Bronchial epithelial cell (primary cell): ENCODE measurements at places on chromosomes 5 and 9.

DNA sequence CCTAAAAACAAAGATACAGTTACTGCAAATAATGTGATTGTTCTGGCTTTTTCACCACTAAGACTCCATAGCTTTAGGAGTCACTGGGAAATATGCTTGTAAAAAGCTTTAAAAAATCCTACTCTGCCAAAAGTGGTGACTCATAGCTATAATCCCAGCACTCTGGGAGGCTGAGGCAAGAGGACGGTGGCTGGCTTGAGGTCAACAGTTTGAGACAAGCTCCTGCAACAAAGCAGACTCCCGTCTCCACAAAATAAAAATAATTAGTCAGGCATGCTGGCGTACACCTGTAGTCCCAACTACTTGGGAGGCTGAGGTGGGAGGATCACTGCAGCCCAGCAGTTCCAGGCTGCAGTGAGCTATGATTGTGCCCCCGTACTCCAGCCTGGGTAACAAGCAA, 406.4 kb downstream of the HTR1A start:
- peak; percentile 13 for DNase-seq

- DNase-seq, result no peak
Observed at GRCh38 chr5:112552216-112552615, 133.1 kb upstream of the EPB41L4A start.

DNA sequence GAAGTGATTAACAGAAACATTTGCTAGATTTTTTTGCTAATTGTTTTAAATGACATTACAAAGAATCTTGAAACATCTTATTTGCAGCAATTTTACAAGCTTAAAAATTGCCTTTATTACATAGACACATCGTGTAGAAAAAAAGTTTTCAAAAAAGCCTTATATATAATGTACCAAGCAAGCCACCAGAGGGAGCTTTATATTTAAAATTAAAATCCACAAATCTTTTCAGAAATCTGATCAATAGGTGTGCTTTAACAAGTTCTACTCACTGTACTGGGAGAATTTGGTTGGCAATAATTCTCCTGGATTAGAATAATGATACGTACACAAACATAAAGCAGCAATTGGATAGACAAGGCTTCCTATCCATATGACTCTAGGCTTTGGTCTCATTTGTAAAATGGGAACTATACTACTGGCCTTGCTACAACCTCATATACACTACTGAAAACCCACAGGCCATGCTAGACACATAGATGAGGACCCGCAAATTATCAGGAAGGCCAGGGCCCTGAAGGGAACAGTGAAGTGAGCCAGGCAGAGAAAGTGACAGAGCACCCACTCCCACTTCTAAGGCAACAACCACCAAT, 4.8 kb downstream of the PSMB7 start:
- no peak for DNase-seq

DNA sequence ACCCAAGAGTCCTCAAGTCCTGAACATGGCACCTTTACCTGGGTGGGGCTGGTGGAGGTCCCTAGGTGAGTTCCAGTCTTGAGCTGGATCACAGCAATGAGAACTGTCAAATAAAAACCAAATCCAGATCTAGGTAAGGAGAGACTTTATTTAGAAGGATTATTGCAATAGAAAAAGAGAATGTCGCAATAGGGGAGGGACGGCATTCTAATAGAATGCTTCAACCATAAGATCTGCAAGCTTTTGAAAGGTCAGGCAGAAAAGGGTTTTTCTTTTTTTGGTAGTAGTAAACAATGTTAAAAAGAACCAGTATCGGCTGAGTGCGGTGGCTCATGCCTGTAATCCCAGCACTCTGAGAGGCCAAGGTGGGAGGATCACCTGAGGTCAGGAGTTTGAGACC, 5.2 kb upstream of the GCNT1 start:
- peak; percentile 71 for DNase-seq

DNA sequence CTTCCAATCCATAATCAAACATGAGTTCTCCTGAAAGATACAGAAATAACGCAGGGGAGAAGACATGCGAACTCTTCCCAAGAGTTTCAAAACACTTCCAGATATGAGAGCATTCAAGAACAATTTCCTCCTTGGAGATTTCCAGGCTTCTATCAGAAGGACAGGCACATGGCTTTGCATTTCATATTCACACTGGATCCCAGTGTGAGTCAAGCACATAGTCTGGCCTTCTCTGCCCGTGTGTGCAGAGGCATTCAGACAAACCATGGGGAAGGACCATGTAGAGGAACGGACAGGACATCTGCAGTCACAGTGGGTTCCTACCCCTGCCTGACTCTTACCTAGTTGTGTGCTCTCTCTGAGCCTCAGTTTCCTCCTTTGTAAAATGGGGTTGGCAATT, 384.5 kb downstream of the NTRK2 start:
- DNase-seq, result no peak

DNA sequence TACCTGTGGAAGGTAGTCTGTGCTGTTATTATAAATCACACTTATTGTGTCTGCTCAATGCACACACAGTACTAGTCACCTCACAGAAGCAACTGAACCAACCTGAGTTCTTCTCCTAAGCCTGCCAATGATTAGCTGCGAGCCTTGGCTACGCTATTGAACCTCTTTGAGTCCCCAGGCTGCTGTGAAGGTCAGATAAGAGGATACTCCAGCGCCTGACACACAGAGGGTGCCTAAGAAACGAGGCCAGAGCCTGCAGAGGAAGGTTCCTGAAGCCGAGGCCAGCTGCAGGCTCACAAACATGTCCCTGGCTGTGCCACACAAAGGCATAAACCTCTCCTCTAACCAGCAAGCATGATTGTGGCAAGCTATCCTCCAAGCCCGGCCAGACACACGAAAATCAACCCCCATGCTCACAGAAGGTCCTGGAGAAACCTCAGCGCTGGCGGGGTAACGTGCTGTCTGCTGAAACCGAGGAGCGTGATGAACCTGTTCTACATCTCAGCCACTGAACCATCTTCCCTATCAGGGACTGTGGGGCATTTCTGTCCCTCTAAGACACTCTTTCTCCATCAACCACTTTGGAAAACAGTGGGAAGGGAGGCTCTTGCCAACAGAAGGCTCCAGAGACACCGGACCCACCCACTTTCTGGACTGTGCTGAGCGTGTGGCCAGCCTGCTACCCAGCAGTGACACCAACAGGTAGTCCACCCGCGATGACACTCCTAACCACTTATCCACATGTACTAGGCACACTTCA, 53.2 kb upstream of the SLC25A51 start:
- DNase-seq, result no peak

GRCh38 chr9:90394871-90395270, 247.8 kb downstream of the DIRAS2 start:
- DNase-seq, result no peak

DNA sequence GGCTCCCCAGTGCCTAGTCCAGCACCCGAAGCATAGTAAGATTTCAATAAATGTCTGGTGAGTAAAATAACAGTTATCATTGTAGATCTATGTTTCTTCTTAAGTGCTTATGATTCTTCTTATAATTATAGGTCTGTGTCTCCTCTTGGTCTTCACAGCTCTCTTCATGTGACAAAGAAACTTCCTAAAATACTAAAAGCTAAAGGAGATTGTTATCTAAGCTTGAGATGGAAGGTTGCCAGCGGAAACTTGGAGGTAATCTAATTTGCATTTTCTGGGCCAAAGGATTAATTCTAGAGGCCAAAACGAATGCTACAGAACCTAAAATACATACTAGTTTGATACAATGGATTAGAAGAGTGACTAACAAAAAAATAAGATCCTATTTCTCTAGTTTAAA, 13.6 kb upstream of the ARHGAP26 start:
- no peak for DNase-seq

DNA sequence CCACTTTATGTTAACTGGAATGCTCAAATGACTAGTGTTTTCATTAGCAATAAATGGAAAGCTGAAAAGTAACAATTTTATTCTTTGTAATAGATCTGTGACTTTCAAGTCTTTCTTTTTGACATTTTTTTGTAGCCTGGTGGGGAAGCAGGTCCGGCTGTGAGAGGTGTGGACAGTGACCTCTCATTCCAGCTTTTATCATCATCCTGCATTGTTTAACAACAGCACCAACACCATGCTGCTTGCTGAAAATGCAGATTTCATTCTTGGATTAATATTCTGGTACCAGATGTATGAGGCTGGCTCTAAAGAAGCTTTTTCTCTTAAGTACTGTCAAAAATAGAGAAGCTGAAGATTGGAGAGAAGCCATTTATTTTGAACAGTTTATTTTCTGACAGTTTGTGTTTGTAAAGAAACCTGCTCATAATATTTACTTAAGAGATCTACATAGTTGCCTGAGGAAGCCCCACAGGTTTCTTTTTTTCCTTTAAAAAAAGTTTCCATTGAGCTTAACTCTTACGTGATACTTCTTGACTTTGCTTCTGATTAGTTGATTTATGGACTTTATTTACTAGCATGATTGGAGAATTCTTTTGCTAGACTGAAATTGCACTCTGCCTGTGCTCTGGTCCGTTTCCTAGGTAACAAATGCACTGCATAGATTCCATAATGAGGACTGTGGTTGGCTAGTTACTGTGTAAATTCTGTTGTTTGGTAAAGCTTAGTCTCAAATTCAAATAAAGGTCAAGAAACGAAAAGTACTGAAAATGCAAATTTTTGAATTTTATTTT, 3.4 kb downstream of the KIAA1958 start:
- no peak for DNase-seq

DNA sequence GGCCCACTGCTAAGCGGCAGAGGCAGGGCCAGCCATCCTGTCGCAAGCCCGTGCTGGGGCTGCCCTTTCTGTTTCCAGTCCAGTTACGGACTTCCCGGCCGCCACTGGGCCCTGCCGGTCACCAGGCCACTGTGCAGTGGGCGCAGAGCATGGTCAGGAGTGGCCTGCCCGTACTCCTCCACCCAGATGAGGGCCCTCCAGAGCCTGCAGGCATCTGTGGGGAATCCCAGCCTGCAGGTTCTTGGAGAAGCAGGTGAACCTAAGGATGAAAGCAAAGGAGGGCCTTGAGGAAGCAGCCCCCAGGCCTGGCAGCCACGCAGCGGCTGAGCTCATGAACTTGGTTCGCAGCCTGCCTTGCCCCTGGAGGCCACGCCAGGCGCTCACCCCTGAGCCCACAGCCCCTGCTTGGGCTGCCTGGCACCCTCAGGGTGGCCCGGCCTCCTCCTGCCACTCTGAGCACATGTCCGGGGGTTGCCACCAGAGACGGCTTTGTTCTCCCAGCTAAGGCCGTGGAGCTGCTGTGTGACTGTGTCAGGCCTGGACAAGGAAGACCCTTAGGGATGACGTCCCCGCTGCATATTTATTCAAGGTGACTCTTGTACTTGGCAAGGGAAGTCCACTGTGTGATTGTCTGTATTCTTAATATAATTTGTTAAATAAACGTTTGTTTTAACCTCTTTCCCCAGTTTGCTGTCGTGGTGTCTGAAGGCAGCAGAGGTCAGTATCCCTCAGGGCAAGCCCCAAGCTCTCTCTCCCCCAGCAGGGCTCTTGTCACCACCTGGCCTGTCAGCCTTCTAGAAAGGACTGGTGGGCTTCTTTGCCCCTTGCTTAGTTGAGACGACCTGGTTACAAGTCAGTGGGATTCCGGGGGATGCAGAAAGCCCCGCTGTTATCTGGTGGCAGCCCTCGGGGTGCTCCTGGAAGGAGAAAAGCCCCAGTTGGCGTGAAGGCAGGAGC, 107.1 kb upstream of the LMX1B start:
- DNase-seq, result no peak

DNA sequence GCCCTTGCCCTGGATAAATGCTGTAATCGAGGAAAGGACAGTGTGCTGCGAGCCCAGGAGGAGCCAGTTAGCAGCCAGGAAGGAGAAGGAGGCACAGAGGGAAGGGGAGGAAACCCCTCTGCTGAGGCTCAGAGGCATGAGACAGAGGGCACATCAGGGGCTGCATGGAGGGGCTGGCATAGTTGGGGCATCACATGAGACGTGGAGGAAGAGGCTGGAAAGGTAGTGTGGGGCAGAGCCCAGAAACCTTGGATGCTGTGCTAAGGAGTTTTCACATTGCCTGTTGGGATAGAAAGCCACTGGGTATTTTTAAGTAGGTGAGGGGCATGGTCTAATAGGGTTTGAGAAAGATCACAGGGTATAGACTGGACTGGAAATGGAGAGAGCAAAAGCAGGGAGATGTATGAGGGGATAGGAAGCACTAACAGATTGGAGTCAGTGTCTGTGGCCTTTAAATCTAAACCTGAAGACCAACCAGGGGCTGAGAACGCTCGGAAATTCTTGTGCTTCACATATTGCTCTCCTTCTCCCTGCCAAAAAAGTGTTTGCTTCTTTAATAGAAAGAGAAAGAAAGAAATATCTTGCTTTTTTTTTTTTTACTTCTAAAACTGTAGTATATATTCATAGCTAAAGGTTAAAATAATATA, 33.0 kb upstream of the ANGPTL2 start:
- DNase-seq, result no peak

DNA sequence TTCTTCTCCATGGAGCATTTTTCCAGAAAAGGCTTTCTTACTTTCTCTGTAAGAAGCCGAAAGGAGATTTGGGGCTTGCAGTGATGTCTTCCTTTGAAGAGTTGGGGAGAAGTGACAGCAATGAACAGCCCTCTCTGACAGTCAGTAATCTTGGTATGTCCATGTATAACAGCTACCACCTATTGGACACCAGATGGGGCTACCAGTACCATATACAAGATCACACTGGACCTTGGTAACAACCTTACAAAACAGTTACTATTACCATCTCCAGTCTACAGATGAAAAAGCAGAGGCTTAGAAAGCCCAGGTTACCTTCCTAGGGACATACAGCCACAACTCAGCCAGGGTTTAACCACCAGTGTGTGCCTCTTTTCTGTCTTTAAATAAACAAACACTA, 272.7 kb upstream of the TRPC7 start:
- DNase-seq, result peak; percentile 14

DNA sequence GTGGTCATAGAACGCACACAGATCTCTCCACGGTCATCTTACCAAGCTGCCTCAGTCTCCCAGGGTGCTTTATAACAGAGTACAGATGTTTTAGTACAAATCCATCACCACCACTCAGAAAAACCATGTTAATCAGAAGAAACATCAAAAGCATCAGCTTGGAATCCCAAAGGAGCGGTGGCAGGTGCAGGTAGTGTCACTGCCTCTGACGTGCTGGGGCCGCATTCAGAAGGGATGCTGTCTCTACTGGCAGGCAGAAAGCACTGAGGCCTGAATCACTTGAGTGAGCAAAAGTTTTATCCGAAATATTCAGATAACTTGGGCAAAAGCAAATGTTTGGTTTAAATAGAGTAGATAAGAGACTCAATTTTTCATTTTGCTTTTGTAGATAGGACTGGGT, 448.4 kb upstream of the ZNF608 start:
- DNase-seq, result no peak
